ENCODE measurements at places on chromosomes 5 and 9. TPM values are rescaled to one million over a fixed set of nuclear protein-coding genes. Genes with fewer than 3 reads are reported as not detected.
A peak's percentile ranks its signal among the peaks of the same experiment; 100 is the strongest.

SIGMAR1 gene
- total RNA-seq, result 61.3 TPM

GRCh38 chr5:107889387-107889786 is 218.7 kb upstream of the EFNA5 start:
- DNase-seq, result no peak

- DNase-seq, result no peak
Observed at GRCh38 chr5:54709096-54709495, 191.5 kb downstream of the SNX18 start.

- peak; percentile 43 for DNase-seq
Observed at GRCh38 chr5:180668835-180669596, 19.6 kb upstream of the FLT4 start.

DNA sequence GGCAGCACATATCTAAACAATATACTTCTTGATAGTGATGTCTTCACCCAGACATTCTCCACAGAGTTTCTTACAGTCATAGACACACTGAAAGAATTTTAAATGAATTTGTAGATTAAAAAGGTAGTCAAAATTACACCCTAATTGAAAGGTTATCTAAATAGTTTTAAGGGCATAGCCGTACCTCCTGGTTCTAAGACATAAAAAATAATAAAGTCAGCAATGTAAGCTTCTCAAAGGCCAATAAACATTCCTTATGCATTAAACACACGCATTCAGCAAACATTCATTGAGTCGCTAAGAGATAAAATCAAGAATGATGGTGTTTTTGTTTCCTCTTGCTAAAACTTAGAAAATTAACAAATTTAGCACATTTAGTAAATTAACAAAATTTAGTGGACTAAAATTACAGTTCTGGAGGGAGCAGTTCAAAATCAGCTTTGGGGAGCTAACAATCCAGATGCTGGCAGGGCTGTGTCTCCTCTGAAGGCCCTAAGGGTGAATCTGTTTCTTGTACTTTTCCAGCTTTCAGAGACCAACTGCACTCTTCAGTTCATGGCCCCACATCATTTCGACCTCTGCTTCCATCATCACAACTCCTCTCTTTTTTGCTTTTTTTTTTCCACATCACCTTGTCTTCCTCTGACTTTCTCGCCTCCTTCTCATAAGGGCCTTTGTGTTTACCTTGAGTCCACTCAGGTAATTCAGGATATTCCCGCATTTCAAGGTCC is 516.5 kb downstream of the DNAH5 start:
- no peak for DNase-seq

DNA sequence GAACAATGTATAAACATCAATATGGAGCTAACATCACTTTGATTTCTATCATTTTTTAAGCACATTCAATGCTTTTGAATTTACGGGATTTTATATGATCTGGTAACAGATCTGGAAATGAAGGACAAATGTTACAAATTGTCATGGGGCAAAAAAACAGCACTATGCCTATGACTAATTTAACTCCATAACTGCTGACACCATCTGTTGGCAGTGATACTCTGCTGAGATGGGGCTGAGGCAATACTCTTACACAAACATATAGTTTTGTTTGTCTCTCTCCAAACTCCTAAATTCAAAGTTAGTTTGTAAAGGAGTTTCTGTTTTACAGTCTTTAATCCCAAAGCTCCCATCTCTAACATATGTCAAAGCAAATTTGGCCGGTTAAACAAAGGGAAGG is 132.5 kb upstream of the FER start:
- DNase-seq, result no peak

DNA sequence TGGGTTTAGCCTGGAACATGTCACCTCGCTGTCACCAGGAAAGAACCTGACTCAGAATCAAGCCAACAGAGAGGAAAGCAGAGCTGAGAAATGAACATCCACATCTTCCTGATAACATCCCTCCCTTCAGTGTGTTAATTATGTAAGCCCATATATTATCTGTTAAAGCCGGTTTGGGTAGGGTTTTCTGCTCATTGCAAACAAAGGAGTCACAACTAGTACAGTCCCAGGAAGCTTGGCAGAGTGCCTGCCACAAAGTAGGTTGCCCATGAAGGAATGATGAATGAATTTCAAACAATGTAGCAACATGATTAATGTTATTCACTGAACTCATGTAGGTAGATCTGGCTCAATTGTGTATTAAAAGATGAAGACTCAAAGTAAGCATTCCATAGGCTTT is 10.4 kb upstream of the PPARGC1B start:
- no peak for DNase-seq
